ENCODE measurements at places on chromosomes 7 and 10. TPM values are rescaled to one million over a fixed set of nuclear protein-coding genes. Genes with fewer than 3 reads are reported as not detected.
A peak's percentile ranks its signal among the peaks of the same experiment; 100 is the strongest.

DNA sequence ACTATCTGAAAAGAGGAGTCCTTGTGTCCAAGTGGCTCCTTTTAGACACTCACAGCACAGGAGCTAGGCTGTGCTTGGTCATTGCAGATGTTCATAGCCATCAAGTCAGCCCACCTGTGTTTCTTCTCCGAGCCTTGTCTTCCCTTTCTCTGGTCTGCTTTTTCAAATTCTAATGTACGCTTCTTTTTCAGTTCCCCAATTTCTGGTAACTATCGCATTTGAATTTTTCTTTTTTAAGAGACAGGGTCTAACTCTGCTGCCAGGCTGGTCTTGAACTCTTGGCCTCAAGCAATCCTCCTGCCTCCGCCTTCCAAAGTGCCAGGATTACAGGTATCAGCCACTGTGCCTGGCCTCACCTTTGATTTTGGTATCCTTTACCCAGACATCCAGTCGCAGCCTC lies 18.9 kb downstream of the APBB1IP start:
- no peak for DNase-seq

DNA sequence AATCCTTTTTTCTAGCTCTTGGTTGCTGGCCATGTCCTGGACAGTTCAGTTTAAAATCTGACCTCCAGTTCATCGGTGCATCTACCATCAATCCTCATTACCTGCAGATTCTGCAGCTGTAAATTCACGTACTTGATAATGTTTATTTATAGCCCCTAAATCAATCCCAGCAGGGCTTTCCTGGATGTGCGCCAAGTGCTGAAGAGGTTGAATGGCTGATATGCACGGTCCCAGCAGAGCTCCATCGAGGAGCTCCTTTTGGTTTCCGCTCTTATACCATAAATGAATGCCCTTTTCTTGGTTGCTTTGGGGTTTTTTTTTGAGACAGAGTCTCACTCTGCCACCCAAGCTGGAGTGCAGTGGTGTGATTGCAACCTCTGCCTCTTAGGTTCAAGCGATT lies 91.2 kb upstream of the CCZ1B start:
- no peak for DNase-seq

DNA sequence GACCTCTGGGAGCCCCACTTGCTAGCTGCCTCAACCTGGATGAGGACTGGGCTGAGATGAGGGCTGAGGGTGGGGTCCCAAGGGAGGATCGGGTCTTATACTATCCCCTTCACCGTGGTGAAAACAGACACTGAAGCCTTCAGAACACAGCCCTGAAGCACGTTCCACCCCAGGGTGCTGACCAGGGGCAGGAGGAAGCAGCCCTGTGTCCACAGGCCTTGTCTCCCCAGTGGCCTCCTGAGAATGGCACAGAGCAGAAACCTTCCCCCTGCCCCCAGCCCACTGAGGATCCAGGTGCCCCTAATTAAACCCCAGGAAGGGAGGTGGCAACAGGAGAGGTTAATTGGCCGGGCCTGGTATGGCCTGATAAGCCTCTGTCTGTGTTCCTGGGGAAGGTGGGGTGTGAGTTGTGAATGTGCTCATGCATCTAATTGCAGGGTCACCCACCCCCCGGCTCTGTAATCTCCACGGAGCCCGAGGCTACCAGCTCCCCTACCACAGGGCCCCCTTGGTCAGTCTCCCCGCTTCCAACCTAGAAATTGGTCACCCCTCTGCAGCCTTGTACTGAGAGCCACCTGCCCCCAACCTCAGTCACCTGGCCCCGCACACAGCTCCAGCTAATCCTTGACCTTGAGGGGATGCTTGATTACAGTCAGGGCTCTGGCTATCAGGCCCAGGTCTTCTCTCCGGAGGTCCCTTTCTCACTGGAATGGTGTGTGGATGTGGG lies 159.0 kb upstream of the UNC5B start:
- no peak for DNase-seq

- DNase-seq, result peak; percentile 31
These were observed 601 bp downstream of the EPHB4 start for GRCh38 chr7:100826514-100827329.

GRCh38 chr7:4712281-4713182 lies 30.4 kb downstream of the FOXK1 start:
- DNase-seq, result no peak

- DNase-seq, result peak; percentile 74
These were observed 82.7 kb upstream of the C1GALT1 start for GRCh38 chr7:7099584-7100014.

- DNase-seq, result no peak
These were observed 494.0 kb upstream of the POT1 start for GRCh38 chr7:125423458-125424155.

DNA sequence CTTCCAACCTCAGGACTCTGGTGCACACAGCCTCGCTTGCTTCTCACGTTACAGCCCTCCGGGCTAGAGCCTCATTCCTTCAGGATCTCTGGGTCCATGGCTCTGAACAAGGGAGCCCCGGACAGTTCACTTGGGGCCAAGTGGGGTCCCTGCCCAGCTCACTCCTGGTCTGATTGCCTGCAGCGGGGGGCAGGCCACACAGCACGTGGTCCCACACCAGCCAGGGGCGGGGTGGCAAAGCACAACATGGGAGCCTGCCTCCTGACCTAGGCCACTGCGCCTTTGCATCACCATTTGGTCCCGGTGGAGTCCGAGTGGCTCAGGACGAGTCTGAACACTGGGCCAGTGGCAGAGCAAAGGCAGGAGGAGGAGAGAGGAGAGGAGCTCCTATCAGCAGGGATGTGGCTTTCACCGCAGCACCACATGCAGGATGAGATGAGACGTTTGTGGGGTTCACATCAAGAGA lies 13.4 kb upstream of the CRYGN start:
- no peak for DNase-seq

- DNase-seq, result no peak
These were observed 66.5 kb downstream of the SHH start for GRCh38 chr7:155745737-155746136.

OR13A1 gene
- not detected for total RNA-seq

SLC29A4 gene
- 3.4 TPM for total RNA-seq

PRSS1 gene
- total RNA-seq, result not detected

ACTL6B gene
- total RNA-seq, result not detected

SLC16A9 gene
- total RNA-seq, result 15.5 TPM

Measured in kidney (tissue), 22 donors.